Central memory CD4-positive, alpha-beta T cell (primary cell): ENCODE measurements at places on chromosomes 3 and 15.

- DNase-seq = no peak
Measured at GRCh38 chr3:212432-212831, 15.9 kb downstream of the CHL1 start.

DNA sequence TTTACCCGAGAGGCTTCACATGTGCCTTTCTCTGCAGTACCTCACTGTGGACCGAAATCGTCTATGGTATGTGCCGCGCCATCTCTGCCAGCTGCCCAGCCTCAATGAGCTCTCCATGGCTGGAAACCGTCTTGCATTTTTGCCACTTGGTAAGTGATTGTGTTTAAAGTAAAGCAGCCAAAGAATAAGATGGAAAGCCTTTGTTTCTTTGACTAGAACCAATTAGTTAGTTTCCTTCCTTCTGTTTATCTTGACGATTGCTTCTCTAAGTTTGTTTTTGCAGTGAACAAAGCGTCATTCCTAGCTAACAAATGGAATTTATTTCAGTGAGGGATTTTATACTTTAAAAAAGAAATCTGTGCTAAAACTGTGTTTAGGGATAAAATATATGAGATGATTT, 82.7 kb downstream of the LRRC28 start:
- no peak for DNase-seq

- no peak for DNase-seq
Measured at GRCh38 chr3:43883729-43884396, 193.1 kb downstream of the ABHD5 start.

DNA sequence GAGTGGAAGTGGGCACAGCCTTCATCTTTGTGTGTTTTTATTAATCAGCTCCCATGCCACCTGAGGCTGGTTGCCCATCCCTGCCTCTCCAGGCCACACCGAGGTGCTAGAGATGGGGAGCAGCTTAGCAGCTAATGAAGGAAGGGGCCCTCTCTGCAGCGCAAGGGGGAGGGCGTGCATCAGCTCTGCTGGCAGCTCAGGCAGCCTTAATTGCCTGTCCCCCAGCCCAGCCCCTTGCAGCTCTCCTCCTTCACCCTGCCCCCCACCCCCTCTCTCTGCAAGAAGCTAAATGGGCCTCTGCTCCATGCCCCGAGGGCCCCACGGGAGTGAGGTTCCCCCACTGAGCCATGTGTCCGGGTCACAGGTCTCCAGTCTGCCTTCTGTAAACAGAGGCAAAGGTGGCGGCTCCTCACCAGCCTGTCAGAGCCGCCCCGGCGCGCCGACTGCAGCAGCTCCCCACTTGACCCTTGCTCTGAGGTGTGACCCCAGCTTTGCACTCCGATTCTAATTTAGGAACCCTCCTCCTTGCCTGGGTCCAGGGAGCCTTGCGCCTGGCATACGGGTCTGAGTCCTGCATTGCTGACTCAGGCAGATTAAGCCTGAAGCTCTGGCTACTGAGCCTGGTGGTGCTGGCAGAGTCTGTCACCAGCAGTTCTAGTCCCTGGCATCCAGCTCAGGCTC, 27.9 kb upstream of the NTRK3 start:
- DNase-seq = no peak

- DNase-seq = no peak
Measured at GRCh38 chr15:100021653-100022052, 288.4 kb upstream of the LYSMD4 start.

- no peak for DNase-seq
Measured at GRCh38 chr3:16767006-16767405, 117.7 kb upstream of the PLCL2 start.

DNA sequence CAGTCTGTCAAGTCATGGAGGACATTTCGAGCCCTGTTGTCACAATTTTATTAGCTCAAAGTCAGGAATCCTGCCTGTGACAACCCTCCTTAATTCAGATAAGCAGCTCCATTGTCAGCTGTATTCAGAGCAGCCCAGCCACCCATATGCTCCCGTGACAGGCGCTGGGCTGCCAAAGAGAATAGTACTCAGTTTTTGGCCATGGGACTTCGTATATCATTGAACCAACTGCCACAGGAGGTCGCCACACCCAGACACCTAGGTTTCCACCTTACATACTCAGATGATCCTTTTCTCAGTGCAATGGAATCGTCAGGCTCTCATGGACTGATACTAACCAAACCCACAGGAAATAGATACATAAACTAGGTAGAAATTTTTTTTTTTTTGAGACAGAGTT, 100.2 kb downstream of the C3orf70 start:
- no peak for DNase-seq

DNA sequence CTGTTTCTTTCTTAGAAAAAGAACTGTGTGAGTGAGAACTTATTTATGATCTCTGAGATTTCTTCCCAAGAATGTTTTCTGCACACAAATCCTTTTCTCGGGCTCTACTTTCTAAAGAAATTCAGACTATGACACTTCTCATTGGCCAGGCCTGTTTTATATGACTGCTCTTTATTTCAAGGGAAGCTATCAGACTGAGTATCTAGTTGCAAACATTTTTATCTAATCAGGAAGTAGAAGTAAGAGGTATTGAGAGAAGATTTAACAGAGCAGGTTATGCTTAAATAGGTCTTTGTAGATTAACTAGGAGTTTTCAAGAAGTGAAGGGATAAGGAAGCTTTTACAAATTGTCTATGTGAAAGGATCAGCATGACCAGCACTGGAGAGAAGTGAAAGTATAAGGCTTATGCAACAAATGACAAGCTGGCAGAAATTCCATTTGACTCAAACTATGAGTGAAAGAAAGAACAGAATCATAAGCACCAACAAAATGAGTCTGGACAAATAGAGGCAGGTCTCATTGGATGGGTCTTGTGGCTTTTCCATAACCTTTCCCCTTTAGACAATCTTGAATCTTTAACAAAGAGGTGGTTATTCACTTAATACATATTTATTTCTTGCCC, 71.9 kb upstream of the CHL1 start:
- DNase-seq = no peak

GRCh38 chr3:122679882-122680474, 661 bp upstream of the PARP14 start:
- peak; percentile 10 for DNase-seq

GRCh38 chr15:80483725-80484161, 79.6 kb downstream of the ARNT2 start:
- DNase-seq = no peak

DNA sequence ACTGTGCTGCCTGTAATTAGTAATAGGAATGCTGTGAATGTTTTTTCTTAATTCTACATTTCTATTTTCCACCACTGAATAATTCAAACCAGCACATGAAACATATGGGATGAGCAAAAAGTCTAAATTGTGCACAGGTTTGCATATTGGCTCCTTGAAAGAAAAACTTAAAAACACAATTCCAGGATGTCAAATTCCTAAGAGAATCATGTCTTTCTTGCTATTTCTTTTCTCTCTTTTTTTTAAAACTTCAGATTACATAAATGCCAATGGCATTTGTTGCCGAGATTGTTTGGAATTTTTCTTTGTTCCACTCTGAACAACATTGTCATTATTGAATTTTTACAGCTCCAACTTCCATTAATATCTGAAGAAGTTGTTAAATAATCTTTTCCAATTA, 60.8 kb downstream of the VGLL3 start:
- DNase-seq = no peak

DNA sequence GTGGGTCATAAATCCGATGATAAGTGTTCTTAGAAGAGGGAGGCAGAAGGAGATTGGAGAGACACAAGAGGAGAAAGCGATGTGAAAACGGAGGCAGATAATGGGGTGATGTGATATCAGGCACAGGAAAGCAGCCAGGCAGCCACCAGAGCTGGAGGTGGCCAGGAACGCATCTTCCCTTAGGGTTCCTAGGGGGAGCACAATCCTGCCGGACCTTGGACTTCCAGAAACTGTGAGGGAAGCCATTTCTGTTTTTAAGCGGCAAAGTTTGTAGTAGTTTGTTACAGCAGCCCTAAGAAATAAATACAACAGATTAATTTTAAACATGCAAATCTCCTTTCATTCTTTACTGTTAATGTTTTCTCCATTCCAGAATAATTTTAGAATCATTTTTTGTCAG, 259.9 kb upstream of the TMC3 start:
- DNase-seq = no peak

DNA sequence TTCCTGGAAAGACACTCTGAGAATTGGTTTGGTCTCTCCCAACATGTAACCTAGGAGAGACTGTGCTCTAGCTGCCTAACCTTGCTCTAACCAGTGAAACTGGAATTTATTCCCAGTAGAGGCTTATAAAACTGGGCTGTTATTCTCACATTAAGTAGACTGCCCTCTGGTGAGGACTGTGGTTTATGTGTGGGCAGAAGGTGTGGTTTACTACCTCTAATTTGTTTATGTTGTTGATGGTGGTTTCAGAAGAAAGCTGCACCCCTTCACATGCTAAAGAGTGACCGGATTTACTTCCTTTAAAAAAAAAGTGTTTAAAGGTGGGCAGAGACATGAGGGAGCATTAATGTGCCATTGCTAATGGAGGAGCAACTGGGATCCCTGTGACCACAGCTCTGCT, 273.2 kb downstream of the MECOM start:
- DNase-seq = no peak

DNA sequence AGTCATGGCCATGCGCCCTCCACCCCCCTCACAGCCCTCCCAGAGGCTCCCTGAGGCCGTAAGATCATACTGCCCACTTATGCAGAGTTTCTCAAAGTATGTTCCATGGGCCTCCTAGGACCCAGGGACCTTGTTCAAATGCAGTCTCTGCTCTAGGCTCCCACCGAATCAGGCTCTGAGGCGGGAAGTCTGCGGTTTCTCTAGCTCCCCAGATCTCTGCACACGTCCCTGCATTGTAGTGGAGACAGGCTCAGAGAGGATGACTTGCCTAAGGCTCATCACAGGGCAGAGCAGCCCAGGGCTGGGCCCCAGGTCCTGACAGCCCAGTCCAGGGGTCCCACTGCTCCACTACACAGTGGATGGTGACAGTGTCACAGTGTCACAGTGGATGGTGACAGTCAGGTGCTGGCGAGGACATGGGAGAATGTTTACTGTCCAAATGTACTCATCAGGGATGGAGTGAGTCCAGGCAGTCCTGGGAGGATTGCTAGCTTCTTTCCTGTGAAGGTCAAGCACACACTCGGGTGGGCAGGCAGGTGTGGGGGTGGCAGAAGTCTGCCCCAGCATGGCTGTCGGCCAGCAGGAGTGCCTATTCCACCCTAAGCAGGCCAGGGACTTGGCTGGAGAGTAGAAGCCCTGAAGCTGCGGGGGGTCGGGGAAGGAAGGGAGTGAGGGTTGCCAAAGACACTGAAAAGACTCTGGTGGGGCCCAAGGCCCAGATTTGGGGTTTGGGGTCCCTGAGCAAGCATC, 12.4 kb downstream of the ANKRD63 start:
- DNase-seq = peak; percentile 67

GRCh38 chr3:166111562-166111961, 274.3 kb upstream of the BCHE start:
- DNase-seq = no peak

GRCh38 chr15:82709421-82710207, at the start of gene AP3B2:
Gene AP3B2 (minus strand): TSS chr15:82709875. CDS start chr15:82709706, 169 bp downstream.
- DNase-seq = peak; percentile 55

DNA sequence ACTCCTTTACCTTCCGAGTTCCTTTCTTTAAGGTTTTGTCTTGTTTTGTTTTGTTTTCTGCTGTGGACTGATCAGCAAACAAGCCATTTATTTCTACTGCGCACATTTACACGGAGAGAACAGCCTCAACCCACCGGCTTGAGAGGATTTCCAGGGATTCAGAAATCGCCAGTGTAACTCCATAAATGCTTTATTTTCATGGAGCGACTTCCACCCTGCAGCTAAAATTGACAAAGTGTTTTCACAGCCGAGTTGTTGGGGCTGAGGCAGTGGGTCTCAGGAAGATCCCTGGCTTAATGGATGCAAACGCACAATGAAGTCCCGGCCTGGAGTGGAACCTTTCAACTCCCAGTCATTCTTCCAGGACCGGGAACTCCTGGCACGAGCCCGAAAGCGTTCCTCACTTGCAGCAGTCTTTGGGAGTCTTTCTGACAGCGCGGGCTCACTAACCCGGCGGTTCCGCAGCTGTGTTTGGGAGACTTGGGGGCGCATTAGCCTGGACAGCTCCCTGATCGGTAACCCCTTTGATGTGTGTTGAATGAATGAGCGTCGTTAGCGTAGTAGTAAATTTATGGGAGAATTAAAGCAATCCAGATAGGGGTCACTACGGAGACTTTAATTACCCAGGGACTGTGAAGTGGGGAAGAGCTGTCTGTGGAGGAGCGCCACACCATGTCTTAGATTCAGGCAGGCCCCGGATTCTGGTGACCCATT, 785 bp upstream of the MYRIP start:
- no peak for DNase-seq

DNA sequence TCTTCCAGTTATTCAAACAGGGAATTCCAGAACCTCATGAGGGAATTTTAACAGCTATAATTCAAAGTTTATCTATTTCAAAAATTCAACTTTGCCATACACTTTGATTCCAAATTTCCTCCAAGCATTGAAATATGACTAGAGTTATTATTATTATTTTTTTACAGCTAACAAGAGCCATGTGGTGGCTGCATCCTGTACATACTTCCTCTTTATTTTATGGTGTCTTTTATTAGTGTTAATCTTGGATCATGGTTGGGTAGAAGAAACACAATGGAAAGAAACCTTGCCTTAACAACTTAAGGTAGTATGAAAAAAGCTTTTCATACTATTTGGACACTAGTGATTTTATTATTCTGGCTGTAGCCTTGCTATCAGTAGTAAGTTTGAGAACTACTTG, 52.7 kb downstream of the TFG start:
- DNase-seq = no peak

GRCh38 chr3:101827211-101828174, 21.8 kb upstream of the NFKBIZ start:
- peak; percentile 79 for DNase-seq

DNA sequence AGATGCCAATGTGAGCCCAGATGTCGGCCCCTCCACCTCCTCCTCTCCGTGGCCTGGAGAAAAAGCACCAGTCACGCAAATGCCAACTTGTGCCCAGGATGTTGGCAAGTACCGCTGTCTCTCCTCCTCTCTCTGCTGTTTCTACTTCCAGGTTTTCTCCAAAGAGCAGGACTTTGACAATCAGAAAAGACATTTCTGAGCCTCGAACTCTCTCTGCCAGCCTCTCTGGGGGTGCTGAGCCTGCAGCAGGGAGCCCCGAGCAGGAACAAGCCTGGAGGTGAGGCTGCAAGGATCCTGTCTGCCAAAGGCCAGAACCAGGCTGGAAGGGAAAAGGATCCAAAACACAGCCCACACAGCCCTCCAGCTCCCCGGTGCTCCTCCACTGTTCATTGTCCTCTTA, 89.7 kb downstream of the SEC22A start:
- DNase-seq = no peak

GRCh38 chr15:100053474-100054121, 288.2 kb downstream of the ADAMTS17 start:
- no peak for DNase-seq

DNA sequence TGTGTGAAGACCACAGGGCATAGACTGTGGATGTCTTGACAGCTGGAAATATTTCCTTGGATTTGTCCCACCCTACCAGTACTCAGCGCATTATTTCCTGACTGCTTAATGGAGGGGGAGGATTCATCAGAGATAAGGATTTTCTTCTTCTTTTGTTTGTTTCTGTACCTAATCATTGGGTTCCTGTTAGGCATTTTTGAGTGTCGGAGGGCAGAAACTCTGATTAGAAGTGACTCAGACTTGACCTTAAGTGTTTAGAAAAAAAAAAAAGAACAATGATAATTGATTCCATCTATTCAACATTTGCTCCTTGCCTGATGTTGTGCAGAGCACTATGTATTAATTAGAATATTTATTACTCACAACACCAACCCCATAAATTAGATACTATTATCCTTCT, 78.5 kb upstream of the SYNPR start:
- DNase-seq = no peak

- no peak for DNase-seq
Measured at GRCh38 chr3:9613056-9613748, 36.1 kb upstream of the MTMR14 start.
